Astrocyte of the hippocampus (primary cell): ENCODE measurements at places on chromosomes 2 and 18.

DNA sequence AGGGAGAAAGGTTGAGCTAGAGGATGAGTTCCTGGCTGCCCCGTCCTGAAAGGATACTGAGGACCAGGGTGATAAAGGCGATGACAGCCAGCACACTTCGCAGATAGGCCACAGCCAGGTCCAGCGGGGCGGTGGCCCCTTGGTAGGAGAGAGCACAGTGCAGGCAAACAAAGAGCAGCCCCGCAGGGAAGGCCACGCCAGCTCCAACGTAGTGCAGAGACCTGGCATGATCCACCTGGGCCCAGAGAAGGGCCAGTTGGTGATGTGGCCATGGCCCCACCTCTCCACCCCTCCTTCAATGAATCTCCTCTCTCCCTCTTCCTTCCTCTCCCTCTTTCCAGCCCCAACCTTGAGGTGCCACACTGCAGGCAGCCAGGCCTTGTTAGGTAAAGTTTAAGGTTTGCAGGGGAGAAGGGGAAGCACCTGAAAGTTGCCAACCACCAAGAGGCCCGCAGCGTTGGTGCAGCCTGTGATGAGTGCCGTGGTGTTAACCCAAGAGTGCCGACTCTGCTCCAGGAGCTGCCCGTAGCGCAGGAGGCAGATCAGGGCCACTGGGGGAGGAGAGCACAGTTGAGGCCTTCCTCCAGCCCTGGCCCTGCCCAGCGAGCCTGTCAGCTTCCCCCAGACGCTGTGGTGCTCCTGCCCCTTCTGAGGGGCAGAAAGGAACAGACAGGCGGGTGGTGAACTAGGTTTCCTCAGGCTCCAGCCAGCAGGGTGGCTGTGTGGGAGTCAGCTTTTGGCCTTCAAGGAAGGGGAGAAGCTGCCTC lies 2.8 kb downstream of the TMEM150A start:
- DNase-seq, result no peak

- no peak for DNase-seq
Observed at GRCh38 chr2:27471961-27472360, 17.6 kb downstream of the IFT172 start.

GRCh38 chr18:3852321-3852720 lies 402.3 kb downstream of the TGIF1 start:
- DNase-seq, result no peak

- DNase-seq, result no peak
Observed at GRCh38 chr2:159229476-159230144, 56.9 kb downstream of the WDSUB1 start.

GRCh38 chr2:218022131-218022850 lies 19.5 kb upstream of the TNS1 start:
- no peak for DNase-seq
